ENCODE measurements at places on chromosomes 16 and 17.

DNA sequence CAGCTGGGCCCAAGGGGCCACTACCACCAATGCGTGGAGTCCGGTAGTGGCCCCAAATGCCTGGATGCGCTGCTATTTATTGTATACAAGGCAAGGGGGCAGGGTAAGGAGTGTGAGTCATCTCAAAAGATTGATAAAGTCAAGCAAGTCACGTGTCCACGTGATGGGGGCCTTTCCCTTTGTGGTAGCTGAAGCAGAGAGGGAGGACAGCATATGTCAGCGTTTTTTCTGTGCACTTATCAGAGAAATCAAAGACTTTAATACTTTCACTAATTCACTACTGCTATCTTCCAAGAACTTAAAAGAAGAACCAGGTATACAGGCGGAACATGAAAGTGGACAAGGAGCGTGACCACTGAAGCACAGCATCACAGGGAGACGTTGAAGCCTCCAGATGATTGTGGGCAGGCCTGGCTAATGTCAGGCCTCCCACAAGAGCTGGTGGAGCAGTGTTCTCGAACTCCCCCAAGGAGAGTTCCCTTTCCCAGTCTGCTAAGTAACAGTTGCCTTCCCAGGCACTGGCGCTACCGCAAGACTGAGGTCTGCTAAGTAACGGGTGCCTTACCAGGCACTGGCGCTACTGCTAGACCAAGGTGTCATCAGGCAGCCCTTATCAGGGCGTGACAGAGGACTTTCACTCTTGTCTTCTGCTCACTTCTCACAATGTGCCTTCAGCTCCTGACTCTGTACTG lies 10.8 kb upstream of the ASB16 start:
- peak; percentile 21 for DNase-seq

DNA sequence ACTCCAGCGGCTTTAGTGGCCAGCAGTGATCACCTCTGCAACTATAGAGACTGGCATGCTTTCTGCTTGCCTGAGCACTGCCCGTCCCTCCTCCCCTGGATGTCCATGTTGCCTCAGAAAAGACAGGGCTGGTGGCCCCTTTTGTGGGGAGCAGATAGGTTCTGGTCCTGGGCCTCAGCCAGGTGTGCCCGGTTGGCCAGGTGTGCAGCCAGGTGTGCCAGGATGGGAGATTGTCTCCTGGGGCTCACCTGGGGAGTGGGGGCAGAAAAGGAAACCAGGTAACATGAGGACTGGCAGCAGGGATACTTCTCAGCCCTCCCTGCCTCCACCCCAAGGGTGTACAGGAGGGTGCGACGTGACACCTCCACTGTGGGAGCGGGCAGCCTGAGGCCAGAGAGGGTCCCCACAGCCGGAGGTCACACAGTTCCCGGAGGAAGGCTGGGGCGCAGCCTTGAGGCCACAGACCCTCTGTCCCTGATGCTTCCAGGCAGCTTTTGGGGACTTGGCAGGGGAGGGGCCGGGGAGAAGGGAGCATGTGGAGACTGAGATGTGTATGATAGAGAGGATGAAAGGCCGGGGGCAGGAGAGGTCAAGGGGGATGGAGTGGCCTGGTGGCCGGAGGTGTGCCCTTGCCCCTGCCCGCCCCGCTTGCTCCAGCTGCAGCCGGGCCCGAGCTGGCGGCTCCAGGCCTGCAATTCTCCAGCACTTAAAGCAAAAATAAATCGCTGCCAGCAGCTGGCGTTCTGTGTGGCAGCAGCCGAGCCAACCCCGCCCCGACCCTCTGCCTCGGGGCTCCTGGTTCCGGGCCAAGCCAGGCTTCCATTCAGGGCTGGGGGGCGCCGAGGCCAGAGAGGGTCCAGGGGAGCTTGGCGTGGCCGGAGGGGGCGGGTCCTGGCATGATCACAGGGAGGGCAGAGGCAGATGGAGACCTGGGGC lies 6.7 kb downstream of the KCNJ12 start:
- DNase-seq: no peak

GRCh38 chr16:72963533-72964315 lies 84.2 kb downstream of the ZFHX3 start:
- DNase-seq: no peak

- DNase-seq: no peak
These were observed 245.3 kb downstream of the BCAS3 start for GRCh38 chr17:60923000-60923399.

GRCh38 chr17:1820528-1821252 lies 9.0 kb downstream of the SMYD4 start:
- DNase-seq: no peak

GRCh38 chr17:12140685-12141084 lies 120.0 kb downstream of the MAP2K4 start:
- DNase-seq: no peak

DNA sequence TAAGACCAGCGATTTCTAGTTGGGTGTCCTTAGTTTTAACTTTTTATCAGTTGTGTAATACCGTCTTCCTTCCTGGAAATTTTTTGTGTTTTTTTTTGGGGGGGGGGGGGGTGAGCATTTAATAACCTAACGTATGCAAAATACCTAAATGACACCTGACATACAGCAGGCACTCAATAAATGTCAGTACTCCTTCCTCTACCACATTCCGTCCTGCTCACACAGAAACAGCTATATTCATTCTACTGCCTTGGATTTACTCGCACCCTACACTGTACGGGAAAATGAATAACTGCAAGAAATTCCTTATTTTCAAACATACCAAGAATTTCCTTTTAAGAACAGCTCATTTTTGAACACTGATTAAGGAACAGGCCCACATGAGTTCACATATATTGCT lies 5.3 kb downstream of the XYLT1 start:
- no peak for DNase-seq

GRCh38 chr16:2273484-2273883 lies 5.6 kb upstream of the RNPS1 start:
- no peak for DNase-seq

DNA sequence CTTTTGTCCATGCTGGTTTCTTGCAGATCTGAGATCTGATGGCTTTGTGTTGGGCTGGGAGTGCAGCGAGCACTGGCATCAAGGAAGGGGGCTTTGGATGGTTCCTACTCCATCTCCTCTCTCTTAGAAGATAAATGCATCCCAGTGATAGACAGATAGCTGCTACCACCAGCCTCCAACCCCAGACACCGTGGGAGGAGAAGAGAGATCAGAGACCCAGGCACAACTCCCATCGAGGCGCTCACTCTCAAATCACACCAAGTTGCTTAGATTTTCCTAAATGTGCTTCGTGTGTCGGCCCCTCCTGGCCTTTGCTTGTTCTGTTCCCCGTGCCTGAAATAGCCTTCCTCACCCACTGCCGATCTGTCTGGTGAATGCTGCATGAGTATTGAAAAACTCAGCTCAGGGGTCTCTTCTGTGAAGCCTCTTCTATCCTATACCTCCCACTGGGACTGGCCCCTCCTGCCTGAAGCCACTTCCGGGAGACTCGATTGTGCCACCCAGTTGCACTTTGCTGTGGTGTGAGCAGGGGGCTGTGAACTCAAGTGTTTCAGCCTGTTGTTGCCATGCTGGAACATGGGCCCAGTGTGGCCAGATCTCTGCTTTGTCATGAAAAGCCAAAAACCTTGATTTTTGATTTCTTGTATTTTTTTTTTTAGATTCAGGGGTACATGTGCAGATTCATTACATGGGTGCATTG lies 242.7 kb downstream of the GSG1L start:
- DNase-seq: no peak

DNA sequence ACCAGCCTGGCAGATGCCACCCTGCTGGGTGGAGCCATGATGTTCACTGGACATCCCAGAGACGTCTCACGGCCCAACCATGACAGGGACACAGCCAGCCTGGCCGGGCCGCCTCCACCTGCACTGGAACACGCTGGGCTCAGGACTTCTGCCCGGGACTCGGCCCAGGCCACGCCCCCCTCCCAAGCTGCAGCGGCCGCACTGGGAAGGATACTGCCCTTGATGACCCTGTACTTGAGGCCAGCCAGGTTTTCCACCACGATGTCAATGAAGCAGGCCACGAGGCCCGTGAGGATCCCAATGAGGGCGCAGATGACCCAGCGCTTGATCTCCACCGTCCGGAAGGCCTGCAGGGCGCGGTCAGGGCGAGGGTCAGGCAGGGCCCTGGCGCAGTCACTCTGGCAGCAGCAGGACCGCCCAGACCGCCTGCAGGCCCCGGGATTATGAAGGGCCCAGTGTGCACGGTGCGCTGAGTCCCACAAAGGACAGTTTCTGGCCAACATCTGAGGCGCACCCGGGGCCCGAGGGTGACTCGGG lies 14.2 kb downstream of the CLCN7 start:
- no peak for DNase-seq

GRCh38 chr17:45740553-45741330 lies 43.4 kb upstream of the CRHR1 start:
- DNase-seq: no peak

DNA sequence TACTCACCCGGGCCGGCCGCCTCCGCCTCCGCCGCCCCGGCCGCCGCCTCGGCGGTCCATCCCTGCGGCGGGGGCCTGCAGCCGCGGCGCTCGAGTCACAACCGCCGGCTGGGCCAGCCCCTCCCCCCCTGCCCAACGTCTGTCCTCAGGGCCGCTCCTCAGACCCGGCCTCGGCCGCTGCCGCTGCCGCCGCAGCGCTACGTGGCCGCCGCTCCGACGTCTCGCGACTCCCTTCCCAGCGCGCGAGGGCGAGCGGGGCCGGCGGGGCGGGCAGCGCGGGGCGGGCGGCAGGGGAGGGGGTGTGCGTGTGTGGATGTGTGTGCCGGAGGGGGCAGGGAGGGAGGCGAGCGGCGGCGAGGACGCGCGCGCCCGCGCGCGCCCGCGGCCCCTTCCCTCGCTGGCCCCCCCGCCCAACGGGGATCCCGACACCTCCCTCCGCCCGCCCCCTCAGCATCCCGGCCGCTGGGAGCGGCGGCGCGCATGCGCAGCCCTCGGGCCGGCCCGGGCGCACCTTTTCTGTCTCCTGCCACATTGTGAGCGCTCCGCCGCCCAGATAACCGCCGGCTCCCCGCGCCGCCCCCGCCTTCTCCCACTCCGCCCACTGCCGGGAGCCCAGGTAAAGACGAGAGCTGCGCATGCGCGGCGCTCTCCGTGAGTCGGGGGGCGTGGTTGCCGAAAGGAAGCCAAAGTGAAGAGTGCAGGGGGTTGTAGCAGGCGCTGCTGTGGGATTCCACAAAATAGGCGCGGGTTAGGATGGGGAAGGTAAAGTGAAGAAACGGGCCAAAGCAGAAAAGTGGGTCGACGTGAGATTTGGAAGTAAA lies at the start of gene ZNF652:
Gene ZNF652 (minus strand): TSS at position 349 of the 821 bp plus-strand sequence. CDS start 44,525 bp downstream, outside the sequence.
- peak; percentile 88 for DNase-seq

DNA sequence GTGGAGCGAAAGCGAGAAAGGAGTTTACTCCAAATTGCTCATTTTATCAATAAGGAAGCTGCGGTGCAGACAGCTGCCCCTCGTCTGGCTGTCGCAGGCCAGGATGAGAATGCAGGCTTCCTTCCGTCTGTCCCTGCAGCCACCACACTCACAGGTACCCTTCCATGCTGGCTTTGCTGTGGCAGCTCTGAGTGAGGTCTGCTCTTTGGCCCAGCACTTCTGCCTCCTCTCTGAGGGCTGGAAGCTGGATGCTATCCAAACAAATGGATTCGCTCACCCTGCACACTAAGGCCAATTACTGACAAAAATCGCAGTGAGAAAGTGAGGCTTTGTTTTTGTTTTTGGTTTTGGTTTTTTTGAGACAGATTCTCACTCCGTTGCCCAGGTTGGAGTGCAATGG lies 7.0 kb downstream of the ARMC7 start:
- DNase-seq: no peak
